ENCODE measurements at places on chromosomes 3 and 15.

GRCh38 chr3:184884359-184885017 lies 72.5 kb downstream of the VPS8 start:
- no peak for DNase-seq

DNA sequence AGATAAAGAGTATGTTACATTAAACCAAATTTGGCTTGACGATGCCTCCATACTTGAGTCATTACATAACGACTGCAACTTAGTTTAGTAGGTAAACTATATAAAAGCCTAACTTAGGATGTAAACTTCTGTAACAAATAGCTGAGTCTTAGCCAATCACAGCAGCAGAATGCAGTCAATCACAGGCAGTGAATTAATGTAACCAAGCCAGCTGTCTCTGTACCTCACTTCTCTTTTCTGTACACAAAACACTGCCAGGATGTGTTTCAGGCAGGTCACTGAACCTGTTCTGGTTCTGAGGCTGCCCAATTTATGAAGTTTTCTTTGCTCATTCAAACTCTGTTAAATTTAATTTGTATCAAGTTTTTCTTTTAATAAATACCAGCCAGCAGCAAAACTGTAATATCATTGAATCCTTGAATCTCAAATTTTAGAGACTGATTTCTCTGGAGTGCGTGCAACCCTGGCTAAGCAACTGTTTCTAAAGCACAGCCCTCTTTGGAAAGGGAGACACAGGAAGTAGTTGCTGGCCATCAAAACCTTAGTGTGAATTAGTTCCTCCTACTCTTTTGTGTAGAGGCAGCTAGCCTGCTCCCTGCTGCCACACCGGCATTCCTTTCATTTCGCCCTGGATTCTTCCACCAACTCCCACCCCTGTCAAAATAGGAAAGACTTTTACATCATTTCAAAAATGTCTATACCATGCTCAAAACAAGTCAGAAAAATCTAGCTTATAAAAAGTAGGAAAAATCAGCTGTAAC lies 15.2 kb downstream of the RFTN1 start:
- no peak for DNase-seq

DNA sequence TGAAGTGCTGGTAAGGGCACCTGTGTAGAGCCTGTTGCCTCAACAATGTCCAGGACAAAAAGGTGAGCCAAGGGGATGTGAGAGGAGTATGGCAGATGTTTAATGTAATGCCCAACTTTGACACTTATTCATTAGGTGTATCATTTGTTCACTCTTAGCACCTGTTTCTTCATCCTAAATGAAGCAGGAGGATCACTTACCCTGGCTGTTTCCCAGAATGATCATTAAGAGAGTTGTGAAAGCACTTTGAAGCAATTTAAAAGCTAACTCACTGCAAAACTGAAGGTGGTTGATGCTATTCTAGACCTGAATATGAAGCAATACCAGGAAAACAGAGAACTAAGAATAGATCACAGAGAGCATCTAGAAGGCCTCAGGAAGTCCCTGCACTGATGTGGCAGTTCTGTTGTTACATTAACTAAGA lies 3.4 kb upstream of the HHLA2 start:
- DNase-seq, result no peak

- DNase-seq, result no peak
These were observed 494.6 kb downstream of the NTRK3 start for GRCh38 chr15:87761736-87762509.

DNA sequence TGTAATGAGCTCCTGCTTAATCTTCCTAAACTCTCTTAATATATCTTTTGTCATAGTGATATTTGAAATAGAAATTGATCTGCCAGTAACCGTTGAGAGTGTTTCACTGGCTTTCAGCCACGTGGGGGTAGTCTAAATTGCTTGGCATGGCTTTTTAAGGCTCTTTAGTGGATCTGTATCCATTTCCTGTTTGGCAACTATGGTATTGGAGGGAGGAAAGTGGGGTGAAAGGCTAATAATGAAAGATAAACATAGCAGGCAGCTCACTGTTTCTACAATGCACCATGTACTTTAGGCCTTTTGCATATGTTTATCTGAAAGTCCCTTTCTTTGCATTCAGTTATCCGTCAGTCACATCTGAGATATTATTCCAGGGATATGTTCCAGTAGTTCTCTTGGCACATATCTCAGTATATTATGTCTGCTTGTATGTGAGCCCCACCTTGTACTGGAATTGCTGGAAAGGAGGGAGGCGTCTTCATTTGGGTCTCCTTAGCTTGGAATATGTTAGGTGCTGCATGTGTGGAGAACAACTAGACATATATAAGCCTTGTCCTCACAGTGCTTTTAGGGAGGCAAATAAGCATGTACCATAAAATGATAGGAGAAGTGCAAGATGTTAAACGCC lies 10.8 kb downstream of the TOPAZ1 start:
- no peak for DNase-seq

GRCh38 chr3:81199587-81199986 lies 561.9 kb downstream of the GBE1 start:
- DNase-seq, result no peak

Data from pons (tissue), 1 donor.